ENCODE measurements at places on chromosomes 7 and 10.

- DNase-seq: no peak
Measured at GRCh38 chr7:151793991-151794507, 82.9 kb downstream of the PRKAG2 start.

DNA sequence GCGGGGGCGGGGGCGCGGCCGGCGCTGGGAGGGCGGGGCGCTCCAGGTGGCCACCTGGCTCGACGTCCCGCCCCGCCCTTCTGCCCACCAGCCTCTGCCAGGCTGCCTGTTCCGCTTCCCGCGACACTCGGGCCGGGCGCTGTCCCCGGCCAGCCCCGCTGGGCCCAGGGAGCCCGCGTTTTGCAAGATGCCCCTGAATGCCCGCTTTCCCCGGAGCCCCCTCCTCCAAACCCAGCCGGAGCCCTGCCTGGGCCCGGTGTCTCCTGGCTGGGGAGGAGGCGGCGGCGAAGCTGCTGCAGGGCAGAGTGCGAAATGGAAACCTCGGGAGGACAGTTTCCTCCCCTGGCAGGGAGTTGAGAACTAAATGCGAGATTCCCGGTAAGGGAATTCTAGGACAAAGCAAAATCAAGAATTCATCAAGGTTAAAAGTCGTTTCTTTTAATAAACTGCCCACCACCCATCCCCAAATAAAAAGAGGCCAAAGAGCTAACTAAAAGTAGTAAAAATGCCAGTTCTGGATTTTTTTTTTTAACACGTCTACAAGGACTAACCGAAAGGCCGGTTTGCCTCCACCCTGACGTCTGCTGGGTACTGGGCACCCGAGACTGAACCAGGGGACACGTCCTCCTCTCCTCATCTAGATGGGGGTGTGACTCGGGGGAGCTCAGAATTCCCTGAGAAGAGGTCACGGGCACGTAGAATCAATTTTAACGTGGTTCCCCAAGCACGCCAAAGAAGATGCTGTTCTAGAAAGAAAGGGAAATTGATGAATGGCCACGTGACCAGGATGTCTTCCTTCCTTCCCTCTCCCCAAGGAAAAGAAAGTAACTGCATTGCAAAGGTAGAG, 200.4 kb upstream of the NFE2L3 start:
- DNase-seq: no peak

GRCh38 chr10:107423903-107424302, 259.4 kb upstream of the SORCS1 start:
- DNase-seq: peak; percentile 38

GRCh38 chr7:92034116-92034515, 93.5 kb downstream of the AKAP9 start:
- no peak for DNase-seq

GRCh38 chr10:103669243-103669929, 175.9 kb downstream of the NEURL1 start:
- no peak for DNase-seq

DNA sequence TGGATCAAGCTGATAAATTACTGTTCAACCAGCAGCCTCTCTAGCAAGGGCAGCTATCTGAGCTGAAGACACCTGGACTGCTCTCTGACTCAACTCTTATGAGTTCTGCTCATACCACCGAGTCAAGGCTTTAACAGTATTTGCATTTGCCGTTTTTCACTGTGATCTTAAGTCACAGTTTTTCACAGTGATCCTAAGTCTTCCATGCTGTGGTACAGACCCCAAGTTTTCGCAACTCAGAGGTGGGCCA, 31.3 kb downstream of the PIP4K2A start:
- no peak for DNase-seq

- DNase-seq: peak; percentile 55
Measured at GRCh38 chr7:28433699-28434219, 21.4 kb downstream of the CREB5 start.

DNA sequence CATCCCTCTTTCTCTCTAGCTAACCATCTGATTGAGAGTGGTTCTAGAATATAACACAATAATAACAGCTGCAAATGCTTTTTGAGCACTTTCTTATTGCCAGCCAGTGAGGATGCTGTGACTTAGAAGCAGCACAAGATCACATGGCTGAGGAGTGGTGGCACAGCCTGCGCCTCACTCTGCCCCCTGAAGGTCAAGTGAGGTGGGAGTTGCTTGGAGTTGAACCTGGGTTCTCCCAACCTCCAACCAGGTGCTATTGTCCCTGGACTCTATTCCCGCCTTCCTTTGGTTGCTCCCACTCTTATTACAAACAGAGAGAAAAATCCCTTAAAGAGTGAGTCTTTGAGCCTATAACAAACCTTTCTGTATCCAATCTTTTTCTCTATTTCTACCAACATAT, 280.3 kb upstream of the PODXL start:
- no peak for DNase-seq

- DNase-seq: no peak
Measured at GRCh38 chr7:34048445-34048844, 143.1 kb downstream of the BMPER start.

GRCh38 chr10:44935201-44935965, 24.2 kb upstream of the RASSF4 start:
- peak; percentile 94 for DNase-seq

DNA sequence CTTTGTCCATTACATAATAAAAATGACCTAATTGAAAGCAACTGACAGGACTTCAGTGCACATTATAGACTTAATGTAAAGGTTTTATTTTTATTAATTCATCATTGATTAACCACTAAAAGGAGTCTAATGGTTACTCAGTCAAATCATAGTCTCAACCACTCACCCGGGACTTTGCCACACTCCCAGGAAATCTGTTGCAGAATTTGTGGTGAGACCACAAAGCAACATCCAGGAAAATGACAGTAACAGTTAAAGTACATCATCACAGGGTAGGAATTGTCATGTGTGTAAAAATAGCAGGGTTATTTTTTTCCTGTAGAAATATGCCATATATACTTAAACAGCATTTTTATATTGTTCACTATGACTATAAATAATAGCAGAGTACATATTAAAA, 6.3 kb upstream of the HGF start:
- no peak for DNase-seq

DNA sequence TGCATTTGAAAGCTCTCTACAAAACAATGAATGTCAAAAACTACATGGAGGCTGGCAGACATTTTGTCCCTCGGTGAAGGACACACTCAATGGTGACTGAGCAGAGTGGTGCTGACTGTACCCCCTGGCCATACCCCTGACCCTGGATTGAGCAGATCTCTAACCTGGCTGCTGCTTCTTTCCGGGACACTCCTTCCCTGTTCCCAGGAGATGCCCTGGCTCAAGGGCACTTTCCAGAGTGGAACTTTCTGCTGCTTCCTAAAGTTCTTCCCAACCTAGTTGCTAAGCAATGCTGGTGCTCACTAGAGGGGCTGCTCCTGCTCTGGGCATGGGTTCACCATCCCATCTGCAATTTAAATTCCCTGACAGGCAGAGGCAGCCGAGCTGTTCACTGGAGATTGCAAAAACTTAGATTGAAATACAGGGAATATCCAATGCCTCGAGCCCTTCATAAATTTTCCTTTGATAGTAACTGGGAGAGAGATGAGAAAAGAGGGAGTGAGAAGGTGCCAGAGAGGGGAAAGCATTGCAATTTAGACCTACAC, 384.3 kb upstream of the PODXL start:
- DNase-seq: no peak

DNA sequence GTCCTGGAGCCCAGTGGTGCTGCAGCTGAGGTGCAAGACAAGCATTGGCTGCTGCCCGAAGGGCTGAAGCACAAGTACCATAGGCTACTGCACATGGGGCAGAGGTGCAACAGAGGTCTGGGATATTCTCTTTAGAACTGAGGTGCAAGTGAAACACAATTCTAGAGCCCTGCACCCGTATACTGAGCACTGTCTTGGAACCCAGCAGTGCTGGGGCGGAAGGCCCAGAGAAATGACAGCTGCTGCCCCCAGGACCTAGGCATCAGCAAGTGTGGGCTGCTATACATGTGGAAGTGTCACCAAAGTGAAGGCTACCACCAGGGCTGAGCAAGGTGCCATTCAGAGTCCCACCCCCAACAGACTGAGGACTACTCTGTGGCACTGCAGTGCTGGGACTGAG, 393.6 kb upstream of the STEAP1 start:
- no peak for DNase-seq

GRCh38 chr7:110521357-110521911, 569.5 kb upstream of the LRRN3 start:
- DNase-seq: no peak

GRCh38 chr10:113894581-113894980, 40.1 kb downstream of the NHLRC2 start:
- no peak for DNase-seq

DNA sequence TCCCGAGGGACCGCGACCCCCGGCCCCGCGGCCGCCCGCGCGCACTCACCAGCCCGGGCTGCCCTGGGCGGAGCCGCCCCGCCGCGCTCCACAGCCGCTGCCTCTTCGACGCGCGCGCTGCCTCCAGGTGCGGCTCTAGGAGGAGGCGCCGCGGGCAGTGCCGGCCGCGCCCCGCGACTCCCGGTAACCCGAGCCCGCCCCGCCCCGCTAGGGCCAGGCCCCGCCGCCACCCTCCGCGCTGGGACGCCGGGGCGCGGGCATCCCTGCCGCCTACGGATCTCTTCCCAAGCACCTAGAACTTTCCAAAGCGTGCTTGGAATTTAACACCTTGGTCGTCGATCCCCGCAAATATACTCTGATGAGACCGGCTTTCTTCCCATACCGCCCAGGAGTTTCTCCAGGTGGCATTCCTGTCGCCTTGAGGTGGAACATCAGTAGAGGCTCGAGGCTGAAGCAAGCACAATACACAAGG, at the start of gene SLC26A5:
SLC26A5 (minus strand) TSS at position 159 of the 472 bp plus-strand sequence. CDS start 24,693 bp downstream, outside the sequence.
- DNase-seq: no peak

- DNase-seq: peak; percentile 21
Measured at GRCh38 chr10:34538281-34538829, 276.7 kb downstream of the PARD3 start.

- DNase-seq: no peak
Measured at GRCh38 chr10:112532189-112532588, 85.2 kb downstream of the VTI1A start.

- peak; percentile 3 for DNase-seq
Measured at GRCh38 chr10:47152861-47153349, 147.1 kb upstream of the GDF10 start.

Measured in kidney glomerular epithelial cell (primary cell).